ENCODE measurements at places on chromosomes 12 and 14. TPM values are rescaled to one million over a fixed set of nuclear protein-coding genes. Genes with fewer than 3 reads are reported as not detected.

- H3K4me1 ChIP-seq = peaks cover 3% of the 10 kb centered on the region
- no peak for DNase-seq
- no peaks in the 10 kb centered on the region for H3K27me3 ChIP-seq
- H3K27ac ChIP-seq = no peak overlapping the region
- H3K36me3 ChIP-seq = no peaks in the 10 kb centered on the region
Observed at GRCh38 chr14:76576047-76576741, 185.1 kb upstream of the VASH1 start.

GRCh38 chr14:69960296-69960695, 81.1 kb downstream of the SMOC1 start:
- H3K27ac ChIP-seq = no peak overlapping the region
- H3K36me3 ChIP-seq = no peaks in the 10 kb centered on the region
- peaks cover 5% of the 10 kb centered on the region for H3K4me1 ChIP-seq
- peaks cover 4% of the 10 kb centered on the region for H3K27me3 ChIP-seq
- DNase-seq = no peak

- H3K27me3 ChIP-seq = no peaks in the 10 kb centered on the region
- H3K36me3 ChIP-seq = no peaks in the 10 kb centered on the region
- no peak for DNase-seq
- H3K4me3 ChIP-seq = no peak overlapping the region
Observed at GRCh38 chr14:32552766-32553165, 223.7 kb downstream of the AKAP6 start.

- no peaks in the 10 kb centered on the region for H3K27me3 ChIP-seq
- no peak overlapping the region for H3K4me3 ChIP-seq
- no peak for DNase-seq
- H3K4me1 ChIP-seq = no peaks in the 10 kb centered on the region
- H3K27ac ChIP-seq = no peak overlapping the region
- no peaks in the 10 kb centered on the region for H3K36me3 ChIP-seq
Observed at GRCh38 chr14:36014236-36014635, 162.3 kb downstream of the PTCSC3 start.

DNA sequence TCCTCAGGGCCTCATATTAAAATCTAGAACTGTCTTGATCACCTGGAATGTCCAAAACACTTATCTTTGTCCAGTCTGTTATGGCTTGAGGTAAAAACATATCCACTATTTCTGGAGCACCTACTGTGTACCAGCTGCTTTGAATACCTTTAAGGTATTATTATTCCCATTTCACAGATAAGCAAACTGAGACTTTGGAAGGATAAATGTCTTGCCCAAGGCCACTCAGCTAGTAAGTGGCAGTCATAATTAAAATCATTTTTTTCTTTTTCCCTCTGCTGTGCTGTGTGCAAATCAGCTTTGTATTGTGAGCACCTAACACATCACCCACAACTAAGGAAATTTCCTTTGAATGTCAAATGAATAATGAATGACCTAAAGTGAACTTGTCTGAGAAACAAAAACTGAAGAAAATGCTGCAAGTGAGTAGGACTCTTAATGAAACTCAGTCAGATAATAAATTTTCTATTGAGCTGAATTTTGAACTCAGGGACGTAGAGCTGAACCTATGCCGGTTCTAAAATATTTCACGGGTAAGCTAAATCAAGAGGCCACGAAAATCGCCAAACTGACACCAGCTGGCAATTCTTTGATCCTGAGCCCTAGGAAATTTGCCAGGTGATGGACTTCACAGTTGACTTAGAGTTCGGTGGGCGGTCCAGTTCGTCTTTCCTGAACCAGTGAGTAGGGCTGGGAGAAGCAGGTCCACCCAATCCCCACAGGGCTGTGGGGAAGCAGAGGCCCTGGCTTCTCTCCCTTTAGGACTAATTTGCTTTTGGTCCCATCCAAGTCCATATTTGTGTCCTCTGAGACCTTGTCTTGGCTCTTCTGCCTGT, 159.7 kb upstream of the PWP1 start:
- H3K4me1 ChIP-seq = no peaks in the 10 kb centered on the region
- H3K27ac ChIP-seq = no peak overlapping the region
- no peaks in the 10 kb centered on the region for H3K27me3 ChIP-seq
- no peaks in the 10 kb centered on the region for H3K36me3 ChIP-seq

GRCh38 chr12:57803319-57803893, 15.1 kb downstream of the AVIL start:
- no peaks in the 10 kb centered on the region for H3K27me3 ChIP-seq
- H3K4me1 ChIP-seq = no peaks in the 10 kb centered on the region
- H3K27ac ChIP-seq = no peak overlapping the region

DNA sequence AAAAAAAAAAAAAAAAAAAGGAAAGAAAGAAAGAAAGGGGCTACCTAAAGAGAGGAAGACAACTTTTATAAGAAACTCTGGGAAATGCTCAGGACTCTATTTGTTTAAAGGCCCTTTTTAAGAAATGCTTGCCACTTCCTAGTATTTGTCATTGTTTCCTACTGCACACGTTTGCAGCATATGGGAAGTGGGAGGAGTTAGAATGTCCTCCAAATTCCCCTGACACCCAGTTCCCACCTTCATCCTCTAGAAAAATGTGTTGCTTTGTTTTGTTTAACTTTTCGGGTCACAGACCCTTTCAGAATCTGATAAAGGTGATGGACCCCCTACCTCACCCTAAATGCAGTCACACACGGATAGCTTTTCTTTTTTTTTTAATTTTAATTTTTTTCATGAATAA, 40.8 kb downstream of the NINJ2 start:
- peaks cover 10% of the 10 kb centered on the region for H3K4me1 ChIP-seq
- no peak for DNase-seq
- H3K27ac ChIP-seq = no peak overlapping the region

DNA sequence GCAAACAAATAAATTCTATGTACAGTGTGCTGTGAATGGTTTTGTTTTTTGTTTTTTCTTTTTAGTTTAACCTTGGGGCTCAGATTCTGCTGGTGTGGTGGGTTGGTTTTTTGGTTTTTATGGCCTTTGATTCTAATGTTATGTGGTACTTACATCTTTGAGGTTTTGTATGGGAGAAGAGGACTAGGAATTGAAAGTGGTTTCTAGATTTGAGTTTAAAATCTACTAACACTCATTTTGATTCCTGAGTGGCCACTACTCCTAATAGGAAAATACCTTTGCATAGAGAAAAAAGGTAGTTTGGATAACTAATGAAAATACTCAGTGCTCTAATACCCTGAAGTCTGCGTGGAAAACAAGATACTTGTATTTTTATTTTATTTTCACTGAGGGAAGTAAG, 137.7 kb downstream of the MON2 start:
- H3K4me1 ChIP-seq = peaks cover 10% of the 10 kb centered on the region
- H3K4me3 ChIP-seq = peak overlapping the region; percentile 98
- DNase-seq = no peak

DNA sequence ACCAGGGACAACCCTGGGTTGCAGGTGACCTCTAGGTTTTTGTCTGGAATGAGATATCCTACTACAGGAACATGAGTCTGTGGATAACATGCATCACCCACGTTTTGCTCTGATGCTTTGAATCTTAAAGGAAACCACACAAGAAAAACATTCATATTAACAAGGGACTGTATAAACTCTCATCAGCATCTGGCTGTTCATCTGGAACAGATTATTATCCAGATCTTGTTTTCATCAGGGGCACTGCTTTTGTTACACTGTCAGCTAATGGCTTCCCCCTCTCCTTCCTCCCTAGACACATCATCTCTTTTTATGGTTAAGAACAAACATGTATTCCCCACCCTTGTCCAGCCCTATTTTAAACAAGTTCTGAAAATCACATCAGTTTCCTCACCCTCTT, 1095.7 kb downstream of the AACS start:
- H3K27me3 ChIP-seq = no peaks in the 10 kb centered on the region
- no peaks in the 10 kb centered on the region for H3K36me3 ChIP-seq
- H3K4me1 ChIP-seq = peaks cover under 1% of the 10 kb centered on the region
- H3K27ac ChIP-seq = no peak overlapping the region
- H3K4me3 ChIP-seq = no peak overlapping the region
- DNase-seq = no peak

GRCh38 chr12:1108276-1108675, 117.3 kb downstream of the ERC1 start:
- H3K4me3 ChIP-seq = no peak overlapping the region
- H3K27ac ChIP-seq = no peak overlapping the region
- DNase-seq = no peak
- H3K4me1 ChIP-seq = no peaks in the 10 kb centered on the region
- peaks cover 13% of the 10 kb centered on the region for H3K36me3 ChIP-seq
- no peaks in the 10 kb centered on the region for H3K27me3 ChIP-seq

GRCh38 chr14:66216763-66217162, 269.4 kb upstream of the CCDC196 start:
- no peak overlapping the region for H3K27ac ChIP-seq
- H3K27me3 ChIP-seq = no peaks in the 10 kb centered on the region
- DNase-seq = no peak
- H3K36me3 ChIP-seq = peaks cover 6% of the 10 kb centered on the region
- peak overlapping the region; percentile 76 for H3K4me3 ChIP-seq

DNA sequence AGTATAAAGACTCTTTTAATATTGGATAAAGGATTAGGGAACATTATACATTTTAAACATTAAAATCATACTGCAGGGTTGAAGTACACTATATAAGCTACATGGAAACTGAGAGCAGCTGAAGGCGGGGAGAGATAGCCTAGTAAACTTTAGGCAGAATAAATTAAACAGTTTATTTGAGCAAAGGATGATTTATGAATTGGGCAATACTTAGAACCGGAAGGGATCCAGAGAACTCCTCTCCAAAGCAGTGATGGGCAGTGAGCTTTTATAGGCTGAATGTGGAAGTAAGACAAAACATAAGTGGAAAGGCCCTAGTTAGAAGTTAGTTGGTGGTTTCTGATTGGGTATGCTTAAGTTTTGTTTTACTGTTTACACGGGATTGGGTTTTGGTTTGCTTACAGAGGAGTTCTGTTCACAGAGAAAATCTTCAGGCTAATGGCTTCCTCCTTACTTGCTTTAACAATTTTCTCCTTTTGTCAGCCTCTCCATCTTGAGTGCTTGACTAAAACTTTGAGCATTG, 18.9 kb downstream of the LEMD3 start:
- peaks cover 42% of the 10 kb centered on the region for H3K36me3 ChIP-seq
- H3K27me3 ChIP-seq = no peaks in the 10 kb centered on the region
- H3K27ac ChIP-seq = no peak overlapping the region
- peaks cover 16% of the 10 kb centered on the region for H3K4me1 ChIP-seq

GRCh38 chr14:61766151-61766550, 3.9 kb downstream of the SNAPC1 start:
- H3K4me1 ChIP-seq = peaks cover 11% of the 10 kb centered on the region
- H3K36me3 ChIP-seq = peaks cover 42% of the 10 kb centered on the region
- H3K27me3 ChIP-seq = no peaks in the 10 kb centered on the region
- no peak overlapping the region for H3K27ac ChIP-seq
- peak overlapping the region; percentile 97 for H3K4me3 ChIP-seq

DNA sequence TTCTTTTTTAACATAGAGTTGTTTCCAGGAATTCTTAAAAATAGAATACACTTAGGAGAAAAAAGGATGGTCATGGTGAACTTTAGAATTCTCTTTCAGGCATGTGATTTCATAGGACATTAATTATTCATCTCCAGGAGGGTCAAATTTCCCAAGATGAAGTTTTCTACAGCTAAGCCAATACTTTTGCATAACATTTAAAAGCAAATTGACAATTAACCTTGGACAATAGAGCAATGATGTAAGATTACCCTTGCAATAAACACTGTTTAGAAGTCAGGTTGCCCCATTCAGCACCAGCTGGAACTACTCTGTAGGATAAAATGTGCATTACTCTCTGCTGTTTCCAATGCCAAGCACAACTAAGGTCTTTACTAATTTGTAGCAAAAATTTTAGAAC, 49.5 kb downstream of the SIX1 start:
- no peaks in the 10 kb centered on the region for H3K27me3 ChIP-seq
- no peaks in the 10 kb centered on the region for H3K36me3 ChIP-seq
- no peak overlapping the region for H3K4me3 ChIP-seq
- no peak overlapping the region for H3K27ac ChIP-seq
- no peaks in the 10 kb centered on the region for H3K4me1 ChIP-seq

DNA sequence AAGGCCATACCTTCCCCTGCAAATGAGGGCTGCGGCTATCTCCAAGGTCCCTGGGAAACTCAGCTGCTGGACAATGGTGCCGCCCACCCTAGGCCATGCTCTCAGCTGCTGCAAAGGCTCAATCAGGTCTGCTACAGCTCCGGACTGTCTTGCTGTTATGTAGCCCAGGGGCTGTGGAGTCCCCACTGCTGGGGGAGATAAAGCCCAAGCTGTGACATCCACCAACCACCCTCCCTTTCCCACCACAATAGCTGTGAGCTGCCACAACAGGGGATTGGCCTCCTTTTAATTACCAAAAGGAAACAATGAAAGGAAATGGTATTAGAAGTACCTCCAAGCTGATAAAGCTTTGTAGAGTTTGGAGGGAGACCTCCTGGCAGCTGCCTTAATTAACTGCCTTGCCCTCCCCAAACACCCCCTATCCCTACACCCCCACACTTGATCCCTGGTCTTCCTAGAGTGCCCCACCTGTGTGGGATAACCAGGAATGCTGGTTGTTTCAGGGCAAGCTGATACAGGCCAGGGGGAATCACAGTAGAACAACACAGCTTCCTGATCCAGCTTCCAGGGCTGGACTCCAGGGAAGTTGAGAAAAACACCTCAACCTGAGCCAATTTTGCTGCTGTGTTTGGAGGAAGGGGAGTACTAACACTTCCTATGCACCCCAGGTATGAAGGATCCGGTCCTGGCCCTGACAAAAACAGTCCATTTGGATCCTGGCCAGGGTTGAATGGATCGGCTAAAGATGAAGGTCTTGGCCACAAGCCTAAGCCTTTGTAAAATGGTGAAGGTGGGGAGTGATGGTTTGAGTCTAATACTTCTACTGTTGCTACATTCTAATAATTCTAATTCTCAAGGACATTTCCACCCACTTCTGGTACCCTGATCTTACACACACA, at the start of gene VWF:
VWF (minus strand) TSS at position 260 of the 899 bp plus-strand sequence. CDS start 1,474 bp downstream, outside the sequence.
- peaks cover 17% of the 10 kb centered on the region for H3K36me3 ChIP-seq
- H3K27ac ChIP-seq = no peak within 1 kb of the TSS
- peak within 1 kb of the TSS; percentile 84 for H3K4me3 ChIP-seq

DNA sequence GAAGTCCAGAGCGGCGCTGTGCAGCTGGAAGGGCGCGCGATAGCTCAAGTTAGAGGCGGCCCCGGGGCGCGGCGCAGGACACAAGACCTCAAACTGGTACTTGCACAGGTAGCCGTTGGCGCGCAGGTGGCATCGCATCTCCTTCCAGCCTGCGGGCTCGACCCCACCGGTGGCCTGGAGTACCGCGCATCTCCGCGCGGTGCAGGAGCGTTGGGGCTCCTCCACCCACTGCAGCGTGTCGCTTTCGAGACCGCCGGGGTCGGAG, 553 bp downstream of the CLEC14A start:
- H3K27ac ChIP-seq = no peak overlapping the region
- H3K36me3 ChIP-seq = no peaks in the 10 kb centered on the region
- peak overlapping the region; percentile 67 for H3K4me3 ChIP-seq
- peak; percentile 84 for DNase-seq

The CHD8 gene
- 72.0 TPM for total RNA-seq

The OR6C2 gene
- total RNA-seq = not detected

The CLBA1 gene
- 11.9 TPM for total RNA-seq

The FOXN4 gene
- total RNA-seq = 0.20 TPM

The ADCY6 gene
- 40.1 TPM for total RNA-seq

The APOF gene
- total RNA-seq = not detected

The CCDC38 gene
- total RNA-seq = 0.35 TPM

The KRT71 gene
- not detected for total RNA-seq

The TIMELESS gene
- 59.2 TPM for total RNA-seq
